ENCODE measurements at places on chromosomes 6 and 20.

- no peak for DNase-seq
Measured at GRCh38 chr6:5191222-5191621, 69.5 kb downstream of the LYRM4 start.

DNA sequence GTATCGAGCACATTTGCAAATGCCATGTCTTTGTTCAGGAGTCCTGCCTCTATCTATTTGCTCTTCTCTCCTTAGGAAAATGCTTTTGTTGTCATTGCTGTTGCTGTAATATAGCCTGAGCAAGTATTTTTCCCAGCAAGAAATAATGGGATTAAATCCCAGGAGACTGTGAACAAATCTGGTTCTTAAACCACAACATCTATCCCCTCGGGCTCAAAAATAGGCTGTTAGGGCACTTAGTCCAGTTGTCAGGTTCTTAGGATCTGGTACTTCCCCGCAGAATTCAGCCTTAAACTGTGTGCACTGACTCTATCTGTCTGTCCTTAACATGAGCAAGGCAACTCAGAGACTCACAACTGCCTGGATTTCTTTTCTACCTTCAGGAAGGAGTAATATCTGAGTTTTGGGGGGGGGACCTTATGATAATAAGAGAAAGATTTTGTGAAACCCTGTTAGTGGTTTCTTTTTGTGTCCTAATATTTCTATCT is 437.5 kb downstream of the HTR1B start:
- no peak for DNase-seq

DNA sequence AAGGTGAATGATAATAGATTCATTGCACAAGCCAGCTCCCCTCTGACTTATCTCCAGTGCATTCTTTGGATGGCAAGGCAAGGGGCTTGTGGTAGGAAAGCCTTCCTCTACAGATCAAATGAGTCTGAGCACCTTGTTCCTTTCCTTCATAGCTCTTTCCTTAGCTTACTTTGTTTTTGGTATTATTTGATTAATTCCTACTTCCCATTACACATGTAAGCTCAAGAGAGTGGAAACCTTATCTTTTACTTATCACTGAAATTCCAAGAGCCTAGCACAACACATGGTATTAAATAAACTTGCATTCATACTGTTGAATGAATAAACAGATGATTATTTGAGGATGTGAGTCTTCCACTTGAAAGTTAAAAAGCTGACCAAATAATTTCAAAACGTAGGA is 41.7 kb downstream of the FRK start:
- no peak for DNase-seq

DNA sequence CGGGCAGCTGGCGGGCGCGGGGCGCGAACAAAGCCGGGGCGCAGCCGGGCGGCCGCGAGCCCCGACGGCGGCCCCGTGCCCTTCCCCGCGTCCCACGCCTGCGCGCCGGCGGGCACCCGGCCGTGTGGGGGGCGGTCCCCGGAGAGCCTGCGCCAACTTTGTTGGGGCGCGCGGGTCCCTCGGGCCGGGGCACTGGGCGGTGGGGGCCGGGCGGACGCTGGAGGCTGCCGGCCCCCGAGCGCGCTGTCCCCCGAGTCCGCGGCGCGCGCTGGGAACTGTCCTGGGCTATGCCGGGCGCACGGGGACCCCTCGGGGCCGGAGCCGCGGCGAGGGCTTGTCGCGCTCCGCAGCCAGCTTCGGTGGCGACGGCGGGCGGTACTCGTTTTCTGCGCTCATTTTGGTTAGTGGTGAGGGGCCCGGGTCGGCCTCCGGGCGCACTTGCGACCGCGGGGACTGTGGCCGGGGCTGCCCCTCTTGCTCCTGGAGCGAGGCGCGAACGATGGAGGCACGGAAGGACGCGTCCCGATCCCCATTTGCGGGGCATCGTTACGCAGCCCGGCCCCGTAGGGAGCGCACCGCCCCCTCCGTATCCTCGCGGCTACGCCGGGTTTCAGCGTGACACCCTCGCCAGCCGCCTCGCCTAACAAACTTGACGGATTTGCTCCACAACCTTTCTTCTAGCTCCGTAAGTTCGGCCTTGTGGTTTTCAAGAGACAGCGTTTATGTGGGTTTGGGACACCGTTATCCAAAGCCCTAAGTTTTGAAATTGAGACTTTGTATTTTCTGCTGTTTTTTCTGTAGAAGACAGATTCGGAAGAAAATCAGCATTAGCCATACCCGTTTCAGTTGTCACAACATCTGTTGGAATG is 622 bp downstream of the SS18L1 start:
- DNase-seq, result no peak

DNA sequence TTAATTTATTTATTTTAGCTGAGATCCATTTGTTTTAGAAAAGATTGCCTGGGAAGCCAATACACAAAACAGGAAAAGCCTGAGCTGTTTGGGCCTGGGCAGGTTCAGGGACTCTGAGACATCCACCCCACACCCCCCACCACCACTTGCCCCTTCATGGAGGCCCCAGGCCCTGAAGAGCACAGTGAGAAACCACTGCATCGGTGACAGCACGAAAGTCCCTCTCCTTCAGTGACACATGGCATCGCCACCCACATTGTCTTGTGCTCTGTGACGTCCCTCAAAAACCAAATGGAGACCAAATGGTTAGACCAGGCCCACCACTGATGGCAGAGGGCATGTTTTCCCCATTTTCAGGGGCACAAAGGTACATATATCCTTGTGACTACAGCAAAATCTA is 106.4 kb downstream of the SYNDIG1 start:
- no peak for DNase-seq

GRCh38 chr6:133623621-133624020 is 265.3 kb upstream of the TCF21 start:
- no peak for DNase-seq

- DNase-seq, result peak; percentile 31
Measured at GRCh38 chr20:50120935-50121693, 8.2 kb upstream of the UBE2V1 start.

GRCh38 chr6:44247338-44248302 is 719 bp downstream of the HSP90AB1 start:
- peak; percentile 80 for DNase-seq

- DNase-seq, result peak; percentile 35
Measured at GRCh38 chr6:30814146-30815040, 69.9 kb upstream of the DDR1 start.

GRCh38 chr6:34916348-34916967 is 27.4 kb downstream of the ANKS1A start:
- no peak for DNase-seq

- no peak for DNase-seq
Measured at GRCh38 chr6:51495610-51496396, 591.6 kb downstream of the PKHD1 start.

GRCh38 chr20:6590891-6591637 is 176.4 kb upstream of the BMP2 start:
- DNase-seq, result no peak

DNA sequence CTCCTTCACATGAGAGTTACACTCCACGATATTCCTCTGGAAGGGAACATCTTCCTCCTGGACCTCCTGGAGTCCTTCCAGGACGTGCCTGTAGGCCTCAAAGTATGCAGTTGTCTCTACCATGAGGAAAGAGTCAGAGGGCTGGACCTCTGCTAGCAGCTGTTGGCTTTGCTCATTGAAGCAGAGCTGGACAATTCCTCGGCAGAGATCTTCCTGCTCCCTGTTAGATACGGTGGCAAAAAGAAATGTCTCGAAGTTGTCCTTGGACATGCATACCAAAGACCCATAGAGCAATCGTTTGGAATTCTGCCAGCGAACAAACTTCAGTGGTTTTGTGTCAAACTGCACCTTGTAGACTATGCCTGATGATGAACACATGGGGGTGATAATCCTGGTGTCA is 7.7 kb downstream of the ZNFX1 start:
- no peak for DNase-seq

DNA sequence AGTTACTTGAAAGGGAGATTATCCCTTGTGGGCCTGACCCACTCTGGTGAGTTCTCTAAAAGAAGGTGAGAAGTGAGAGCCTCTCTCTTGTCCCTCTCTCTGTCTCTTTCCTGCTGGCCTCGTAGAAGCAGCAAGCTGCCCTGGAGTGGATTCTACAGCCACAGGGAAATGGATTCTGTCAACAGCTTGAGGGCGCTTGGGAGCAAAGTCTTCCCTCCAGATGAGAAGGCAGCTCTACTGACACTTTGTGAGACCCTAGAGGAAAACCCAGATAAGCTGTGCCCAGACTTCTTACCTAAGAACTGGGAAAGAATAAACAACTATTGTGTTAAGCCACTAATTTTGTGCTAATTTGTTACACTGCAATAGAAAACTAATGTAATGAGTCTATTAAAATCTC is 39.9 kb downstream of the ANKRD60 start:
- no peak for DNase-seq

- no peak for DNase-seq
Measured at GRCh38 chr6:1337791-1338190, 25.9 kb downstream of the FOXQ1 start.

All from stimulated activated CD4-positive, alpha-beta T cell treated with anti-CD3 and anti-CD28 coated beads, Interleukin-1b, Interleukin-23, amount 100 ng/mL, for 1 hour (primary cell).